ENCODE measurements at places on chromosomes 1 and 21.

GRCh38 chr1:94286864-94287437 is 49.6 kb upstream of the ARHGAP29 start:
- DNase-seq, result no peak

DNA sequence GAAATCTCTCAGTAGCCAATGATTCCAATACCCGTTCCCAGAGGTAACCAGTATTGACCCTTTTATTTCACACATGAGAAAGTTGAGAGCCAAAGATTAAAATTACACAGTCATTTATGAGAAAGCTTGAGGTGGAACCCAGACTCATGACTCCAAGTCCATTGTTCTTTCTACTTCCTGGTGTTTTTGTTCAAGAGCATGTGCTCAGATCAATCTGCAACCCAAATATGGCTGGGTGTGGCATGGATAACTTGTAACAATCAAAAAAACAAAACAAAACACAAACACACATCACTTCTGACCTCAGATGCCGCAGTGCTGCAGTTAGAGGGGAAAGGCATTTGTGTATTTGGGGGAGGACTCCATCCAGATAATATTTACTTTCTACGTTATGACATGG is 18.7 kb upstream of the ABCD3 start:
- no peak for DNase-seq

- DNase-seq, result peak; percentile 48
These were observed 683 bp downstream of the PPOX start for GRCh38 chr1:161166669-161167548.

- DNase-seq, result no peak
These were observed 6.3 kb downstream of the PFDN2 start for GRCh38 chr1:161111527-161111926.

DNA sequence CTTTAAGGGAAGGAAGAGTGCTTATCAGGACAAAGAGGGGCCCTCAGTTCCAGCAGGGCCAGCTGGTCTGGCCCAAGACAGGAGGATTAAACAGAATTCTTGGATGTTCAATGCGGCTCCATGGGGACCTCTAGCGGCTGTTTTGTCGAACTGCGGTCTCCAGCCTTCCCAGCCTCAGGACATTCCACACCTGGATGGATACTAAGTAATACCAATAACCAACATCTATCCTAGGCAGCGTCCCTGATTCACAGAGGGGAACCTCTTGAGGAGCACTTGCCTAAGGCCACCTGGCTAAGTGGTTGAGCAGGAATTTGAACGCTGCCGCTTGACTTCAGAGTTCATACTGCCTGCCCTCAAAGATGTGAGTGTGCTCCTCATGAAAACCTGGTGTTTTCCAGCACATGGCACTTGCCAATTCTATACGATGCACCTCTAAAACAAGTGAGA is 15.5 kb upstream of the CD247 start:
- peak; percentile 82 for DNase-seq

DNA sequence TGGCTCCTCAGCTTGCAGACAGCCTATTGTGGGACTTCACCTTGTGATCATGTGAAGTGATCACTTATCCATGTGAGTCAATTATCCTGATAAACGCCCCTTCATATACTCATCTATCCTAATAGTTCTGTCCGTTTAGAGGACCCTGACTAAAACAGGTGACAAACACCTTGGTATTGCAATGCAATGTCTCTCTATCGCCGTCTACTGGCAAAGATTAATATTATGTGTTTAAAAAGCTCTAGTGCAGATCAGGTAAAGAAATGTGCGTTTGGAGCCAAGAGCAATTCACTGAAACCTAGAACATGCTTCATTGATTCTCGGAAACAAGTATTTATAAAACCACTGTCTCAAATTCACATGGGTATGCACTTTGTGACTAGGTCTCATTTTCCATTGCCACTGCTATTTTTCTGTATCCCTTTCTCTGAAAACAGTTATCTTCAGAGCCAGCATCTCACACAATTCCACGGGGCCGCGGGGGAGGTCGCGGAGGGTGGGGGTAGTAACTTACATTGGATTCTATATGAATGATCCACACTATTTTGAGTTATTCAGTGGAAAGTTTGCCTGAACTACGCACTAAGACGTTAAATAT is 554.6 kb upstream of the NCAM2 start:
- DNase-seq, result peak; percentile 10

GRCh38 chr1:248841702-248842395 is 3.8 kb downstream of the ZNF672 start:
- peak; percentile 47 for DNase-seq

DNA sequence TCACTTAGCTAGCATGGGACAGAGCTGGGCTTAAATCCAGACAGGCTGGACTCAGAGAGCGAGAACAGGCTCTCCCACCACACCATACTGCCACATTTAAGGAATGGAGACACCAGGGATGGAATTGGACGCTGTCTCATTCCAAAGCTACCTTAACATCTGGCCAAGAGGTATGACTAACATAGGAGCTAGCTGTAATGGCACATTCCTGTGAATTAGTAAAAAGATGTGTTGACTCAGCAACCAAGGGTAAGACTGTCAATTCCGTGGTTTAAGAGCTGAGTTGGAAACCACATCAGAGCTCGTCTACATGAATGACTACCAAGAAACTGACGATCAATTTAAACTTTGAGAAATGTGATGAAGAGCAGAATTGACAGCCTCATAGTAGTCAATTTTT is 8.3 kb upstream of the TNFRSF9 start:
- no peak for DNase-seq

DNA sequence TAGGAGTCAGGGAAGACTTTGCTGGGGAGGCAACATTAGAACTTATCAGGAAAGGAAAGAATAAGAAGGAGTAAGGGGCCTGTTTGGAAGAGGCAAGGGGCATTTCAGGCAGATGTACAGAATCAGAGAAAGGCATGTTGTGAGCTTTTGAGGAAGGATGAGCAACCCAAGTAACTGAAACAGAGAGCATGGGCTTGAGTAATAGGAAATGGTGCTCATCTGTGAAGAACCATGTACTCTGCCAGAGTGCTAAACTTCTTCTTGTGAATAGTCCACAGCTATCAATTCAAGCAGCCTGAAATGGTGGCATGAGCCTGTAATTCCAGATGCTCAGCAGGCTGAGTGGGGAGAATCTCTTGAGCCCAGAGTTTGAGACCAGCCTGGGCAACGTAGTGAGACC is 19.2 kb upstream of the PIGK start:
- no peak for DNase-seq
